NAMALWA (cell line): ENCODE measurements at places on chromosomes 2 and 18.

GRCh38 chr18:36757081-36757480 is 71.7 kb downstream of the TPGS2 start:
- peak; percentile 45 for DNase-seq

GRCh38 chr2:126637386-126637785 is 18.6 kb upstream of the GYPC start:
- no peak for DNase-seq

- DNase-seq: no peak
Measured at GRCh38 chr18:6810191-6810590, 80.7 kb downstream of the ARHGAP28 start.

DNA sequence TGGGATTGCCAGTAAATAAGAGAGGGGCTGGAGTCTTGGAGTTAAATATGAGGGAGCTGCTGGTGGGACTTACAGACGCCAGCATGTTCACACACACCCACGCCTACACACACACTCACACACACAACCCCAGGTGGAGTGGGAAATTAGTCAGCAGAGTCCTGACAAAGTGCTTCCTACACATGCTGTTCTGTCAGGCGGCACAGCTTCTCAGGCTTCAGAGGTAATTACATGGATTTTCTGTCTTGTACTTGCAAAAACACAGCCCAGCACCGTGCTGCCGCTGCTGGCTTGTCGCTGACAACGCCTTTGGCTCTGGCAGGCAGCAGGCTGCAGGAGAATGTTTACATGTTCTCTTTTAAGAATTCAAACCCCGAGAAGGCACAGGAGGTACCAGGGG is 1186.3 kb upstream of the CELF4 start:
- DNase-seq: no peak

DNA sequence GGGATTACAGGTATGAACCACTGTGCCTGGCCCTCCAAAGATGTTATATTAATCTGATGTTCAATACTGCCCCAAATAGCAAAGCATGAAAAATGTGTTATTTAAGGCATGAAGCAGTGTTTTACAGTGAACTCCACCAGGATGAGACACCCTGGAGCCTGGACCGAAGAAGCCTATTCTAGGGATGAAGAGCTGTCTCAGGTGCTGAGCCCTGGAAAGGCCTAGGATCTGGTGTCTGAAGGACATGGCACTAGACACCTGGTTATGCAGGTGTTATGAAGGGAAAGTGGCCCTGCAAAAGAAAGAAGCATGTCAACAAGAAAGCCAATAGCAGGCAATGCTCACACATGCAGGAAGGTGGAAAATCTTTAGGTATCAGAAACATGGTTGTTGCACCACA is 374.4 kb downstream of the CLIP4 start:
- no peak for DNase-seq

- DNase-seq: no peak
Measured at GRCh38 chr2:53654396-53654795, 113.2 kb upstream of the CHAC2 start.

DNA sequence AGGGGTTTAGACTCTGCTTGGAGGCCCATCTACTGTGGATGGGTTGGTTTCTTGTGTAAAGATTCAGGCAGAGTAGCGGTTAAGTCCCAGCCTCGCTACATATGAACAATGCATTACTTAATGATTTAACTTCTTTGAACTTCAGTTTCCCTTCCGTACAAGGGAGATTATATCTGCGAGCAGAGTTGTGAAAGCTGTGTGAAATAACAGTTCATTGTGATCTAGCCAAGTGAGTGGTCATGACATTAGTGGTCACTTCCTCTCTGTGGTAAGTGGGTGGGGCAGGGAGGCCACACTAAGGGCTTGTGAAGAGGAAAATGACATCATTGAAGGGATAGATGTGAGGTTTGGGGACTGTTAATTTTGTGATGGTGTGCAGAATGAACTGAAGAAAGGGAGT is 14.1 kb upstream of the MEX3C start:
- DNase-seq: no peak

DNA sequence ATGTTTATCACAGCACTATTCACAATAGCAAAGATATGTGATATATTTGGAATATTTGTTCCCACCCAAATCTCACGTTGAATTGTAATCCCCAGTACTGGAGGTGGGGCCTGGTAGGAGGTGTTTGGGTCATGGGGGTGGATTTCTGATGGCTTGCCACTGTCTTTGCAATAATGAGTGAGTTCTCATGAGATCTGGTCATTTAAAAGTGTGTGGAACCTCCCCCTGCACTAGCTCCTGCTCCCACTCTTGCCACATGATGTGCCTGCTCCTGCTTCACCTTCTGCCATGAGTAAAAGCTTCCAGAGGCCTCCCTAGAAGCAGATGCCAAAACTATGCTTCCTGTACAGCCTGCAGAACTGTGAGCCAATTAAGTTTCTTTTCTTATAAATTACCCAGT is 72.2 kb upstream of the DYNC1I2 start:
- no peak for DNase-seq

DNA sequence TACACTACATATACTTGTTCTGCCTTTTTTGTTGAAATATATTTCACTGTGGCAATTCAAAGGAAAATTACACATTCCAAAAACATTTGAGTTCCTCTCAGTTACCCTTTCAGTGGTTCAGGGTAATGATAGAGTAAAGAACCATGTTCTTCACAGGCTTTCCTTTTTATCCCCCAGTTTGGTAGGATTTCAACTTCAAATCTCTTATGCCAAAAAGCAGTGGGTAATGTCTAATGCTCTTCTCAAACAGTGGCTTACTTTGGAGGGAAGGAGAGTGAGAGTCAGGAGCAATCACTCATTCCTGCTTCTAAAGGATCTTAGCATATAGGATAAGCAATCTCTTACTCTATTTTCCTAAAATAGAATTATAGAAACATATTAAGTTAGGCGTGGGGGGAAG is 290.6 kb downstream of the ZEB2 start:
- DNase-seq: no peak

DNA sequence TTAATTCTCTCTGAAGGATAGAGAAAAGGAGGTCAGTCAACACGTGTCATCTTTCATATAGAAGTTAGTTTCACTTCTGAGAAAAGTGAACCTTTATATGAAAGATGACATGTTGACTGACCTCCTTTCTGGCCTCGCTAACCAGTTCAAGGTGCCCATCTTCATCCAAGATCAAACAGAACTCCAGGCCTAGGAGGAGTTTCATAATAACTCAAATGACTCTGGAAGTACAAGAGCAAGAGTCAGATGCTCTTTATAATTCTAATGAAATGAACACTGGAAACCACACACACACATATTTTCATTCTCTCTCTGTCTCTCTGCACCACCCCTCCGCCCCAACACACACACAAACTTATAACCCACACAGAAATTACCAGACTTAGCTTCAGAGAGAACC is 16.3 kb downstream of the ANKRD44 start:
- DNase-seq: peak; percentile 60

DNA sequence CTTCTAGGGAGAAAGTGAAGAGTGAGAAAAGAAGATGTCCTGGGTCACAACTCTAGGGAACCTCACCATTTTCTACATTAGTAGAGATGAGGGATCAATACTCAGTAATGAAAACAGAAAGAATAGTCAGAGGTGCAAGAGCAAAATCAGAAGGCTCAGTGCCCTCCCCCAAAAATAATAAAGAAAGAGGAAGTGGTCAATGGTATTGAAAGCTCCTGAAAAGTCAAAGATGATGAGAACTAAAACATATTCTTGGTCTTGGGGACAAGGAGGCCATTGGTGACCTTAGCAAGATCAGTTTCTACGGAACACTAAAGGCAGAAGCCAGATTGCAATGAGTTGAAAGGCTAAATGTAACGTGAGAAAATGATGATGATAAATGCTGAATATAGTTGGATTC is 24.5 kb upstream of the MYO1B start:
- no peak for DNase-seq

DNA sequence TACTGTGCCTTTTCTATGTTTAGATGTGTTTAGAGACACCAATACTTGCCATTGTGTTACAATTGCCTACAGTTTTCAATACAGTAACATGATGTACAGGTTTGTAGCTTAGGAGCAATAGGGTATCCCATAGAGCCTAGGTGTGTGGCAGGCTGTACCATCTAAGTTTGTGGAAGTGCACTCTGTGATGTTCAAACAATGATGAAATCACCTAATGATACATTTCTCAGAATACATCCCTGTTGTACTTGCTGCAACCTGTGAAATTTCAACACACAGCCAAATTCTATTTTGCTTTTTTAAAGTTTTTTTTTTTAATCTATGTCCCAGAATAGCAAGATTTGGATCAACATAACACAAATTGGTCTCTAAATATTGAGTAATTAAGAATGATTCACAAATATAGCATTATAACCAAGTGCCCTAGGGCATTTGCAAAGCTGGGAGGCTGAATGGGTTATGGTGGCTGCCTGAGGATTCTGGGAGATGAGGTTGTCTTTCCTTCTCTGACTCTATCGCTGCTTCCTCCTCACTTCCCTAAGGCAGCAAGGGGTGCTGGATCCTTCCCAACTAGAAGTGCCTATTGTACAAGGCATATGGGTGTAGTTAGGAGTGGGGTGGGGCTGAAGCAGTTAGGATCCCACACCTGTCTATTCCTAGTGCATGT is 78.3 kb downstream of the SKA1 start:
- DNase-seq: no peak

- DNase-seq: no peak
Measured at GRCh38 chr2:63881205-63881604, 39.5 kb downstream of the UGP2 start.

GRCh38 chr2:174334781-174335251 is at the start of gene SP9:
Gene SP9, plus strand, starts transcription at chr2:174334954. Its CDS starts 139 bp downstream, at chr2:174335093.
- DNase-seq: no peak

DNA sequence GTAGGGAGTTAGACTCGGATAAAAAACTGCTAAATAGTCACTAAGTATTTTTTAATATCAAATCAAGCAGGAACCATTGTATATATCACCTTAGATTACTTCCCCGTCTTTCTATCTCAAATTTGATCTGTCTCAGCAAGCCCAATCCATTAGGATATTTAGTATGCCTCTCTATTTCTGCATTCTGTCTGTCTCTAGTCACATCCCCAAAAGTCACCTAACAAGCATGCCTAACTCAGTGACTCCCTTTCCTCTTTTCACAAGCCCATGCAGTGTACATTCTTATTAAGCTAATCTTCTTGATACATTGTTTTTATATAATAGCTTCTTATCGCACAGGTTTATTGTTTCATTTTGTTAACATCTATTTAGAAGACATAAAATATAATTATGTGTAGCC is 57.8 kb downstream of the PDE1A start:
- no peak for DNase-seq

DNA sequence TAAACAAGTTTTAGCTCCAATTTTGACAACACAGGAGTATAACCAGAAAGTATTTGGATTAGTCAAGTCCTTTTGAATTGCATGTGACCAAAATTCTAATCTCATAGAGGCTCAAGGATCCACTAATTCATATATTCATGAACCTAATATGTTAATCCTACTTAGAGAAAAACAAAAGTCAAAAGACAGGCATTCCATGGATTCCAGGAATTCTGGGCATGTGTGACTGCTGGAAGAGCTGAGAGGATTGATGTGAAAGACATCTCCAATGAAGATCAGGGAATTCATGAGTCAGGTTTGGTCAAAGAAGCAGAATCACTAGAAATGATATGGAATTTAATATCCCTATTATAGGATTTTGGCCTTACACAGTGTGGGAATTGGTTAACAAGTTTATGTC is 1494.6 kb upstream of the DDX18 start:
- DNase-seq: no peak

DNA sequence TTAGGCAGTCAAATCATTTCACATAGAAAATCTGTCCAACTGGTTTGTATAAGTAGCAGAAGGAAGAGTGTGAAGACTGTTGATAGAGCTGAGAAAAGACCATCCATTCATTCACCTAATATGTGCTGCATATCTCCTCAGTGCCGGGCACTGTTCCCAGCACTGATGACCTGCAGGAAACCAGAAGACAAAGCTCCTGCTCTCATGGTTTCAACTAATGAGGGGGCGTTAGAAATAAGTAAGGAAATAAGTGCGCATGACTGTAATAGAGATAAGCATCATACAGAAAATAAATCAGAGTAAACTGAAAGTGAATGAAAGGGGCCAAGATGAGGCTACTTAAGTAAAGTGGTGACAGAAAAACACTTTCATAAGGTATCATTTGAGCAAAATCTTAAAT is 427.5 kb upstream of the CDH20 start:
- DNase-seq: no peak

- no peak for DNase-seq
Measured at GRCh38 chr2:105129722-105130232, 91.9 kb downstream of the MRPS9 start.

DNA sequence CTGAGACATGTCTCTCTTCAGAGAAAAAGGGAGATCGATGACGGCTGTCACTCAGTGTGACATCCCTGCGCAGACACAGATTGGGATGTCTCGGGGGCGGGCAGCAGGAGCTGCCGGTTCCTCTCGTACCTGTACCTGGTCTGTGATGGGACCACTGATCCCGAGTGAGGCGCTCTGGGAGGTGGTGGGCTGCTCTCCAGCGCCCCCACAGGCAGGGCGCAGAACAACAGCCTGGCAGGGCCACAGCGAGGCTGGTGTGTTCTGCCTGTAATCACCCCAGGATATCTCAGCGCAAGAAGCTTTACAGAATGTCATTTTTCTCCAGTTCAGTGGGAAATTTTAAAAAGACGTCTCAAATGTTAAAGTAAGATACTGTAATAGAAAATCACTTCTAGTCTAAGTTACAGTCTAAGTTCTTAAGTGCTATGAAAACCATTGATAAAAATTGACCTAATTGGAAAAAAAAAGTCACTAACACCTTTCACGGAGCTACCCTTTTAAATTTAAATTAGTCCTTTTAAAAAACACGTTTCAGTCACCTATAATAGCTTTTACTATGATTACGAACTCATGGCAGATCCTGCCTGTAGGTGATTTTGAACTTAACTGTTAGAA is 189.8 kb downstream of the SNTG2 start:
- peak; percentile 54 for DNase-seq

GRCh38 chr2:14420851-14421250 is 211.7 kb upstream of the LRATD1 start:
- DNase-seq: no peak

DNA sequence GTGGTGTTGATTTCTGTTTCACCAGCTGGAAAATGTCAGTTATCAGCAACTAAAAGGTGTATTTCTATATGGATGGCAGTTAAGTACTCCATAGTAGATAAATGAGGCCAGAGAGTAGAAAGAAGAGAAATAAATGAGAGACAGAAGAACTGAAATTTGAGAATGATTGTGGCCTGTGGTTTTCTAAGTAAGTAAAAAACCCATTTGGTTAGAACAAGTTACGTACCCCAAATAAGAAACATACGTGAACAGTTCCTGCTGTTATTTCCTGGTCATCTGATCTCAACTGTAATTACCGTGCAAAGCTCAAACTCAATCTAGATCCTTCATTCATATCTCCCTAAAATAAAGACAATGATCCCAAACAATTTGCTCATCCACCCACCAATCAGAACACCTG is 181.3 kb downstream of the PID1 start:
- no peak for DNase-seq

DNA sequence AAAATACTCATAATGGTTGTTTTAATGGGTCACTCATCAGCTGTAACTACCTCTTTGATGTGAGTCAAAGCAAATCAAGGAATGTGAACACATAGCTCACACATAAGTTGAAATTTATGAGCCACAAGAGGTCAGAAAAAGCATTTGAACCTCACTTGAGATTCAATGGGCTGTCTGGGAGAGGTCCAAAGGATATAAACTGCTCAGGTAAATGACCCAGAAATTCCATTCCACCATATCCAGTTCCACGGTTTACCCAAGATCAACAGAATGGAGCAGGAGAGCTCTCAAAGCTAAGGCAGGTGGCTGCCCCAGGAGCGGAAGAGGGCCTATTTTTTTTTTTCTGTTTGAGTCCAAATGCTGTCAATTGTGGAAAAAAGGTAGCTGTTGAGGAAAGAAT is 464.1 kb downstream of the TNS1 start:
- DNase-seq: no peak
